ENCODE measurements at places on chromosomes 2 and 18.

GRCh38 chr2:67783026-67783425 lies 279.8 kb downstream of the C1D start:
- peak; percentile 2 for DNase-seq

DNA sequence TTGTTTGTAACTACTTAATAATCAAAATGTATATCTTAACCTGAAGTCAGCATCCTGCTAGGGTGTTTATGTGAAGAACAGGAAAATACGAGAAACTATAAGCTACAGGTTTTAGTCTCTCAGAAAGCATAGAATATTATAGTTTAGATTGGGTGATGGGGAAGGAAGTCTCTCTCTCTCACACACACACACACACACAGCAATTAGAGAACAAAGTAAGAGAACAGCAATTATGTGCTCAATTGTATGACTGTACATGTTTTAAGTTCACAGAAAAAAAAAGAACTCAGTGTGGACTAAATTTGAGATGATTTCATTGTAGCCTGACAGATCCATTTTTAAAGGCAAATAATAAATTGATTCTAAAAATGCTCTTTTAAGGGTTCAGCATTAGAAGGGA lies 94.3 kb upstream of the ZNF516 start:
- DNase-seq: peak; percentile 44

- DNase-seq: no peak
Measured at GRCh38 chr18:28382215-28382879, 205.4 kb upstream of the CDH2 start.

- peak; percentile 78 for DNase-seq
Measured at GRCh38 chr2:119301413-119301812, 65.2 kb downstream of the C2orf76 start.

- no peak for DNase-seq
Measured at GRCh38 chr18:11482271-11482670, 127.1 kb upstream of the SLC35G4 start.
